Jurkat, Clone E6-1 (cell line): ENCODE measurements at places on chromosomes 6 and 20.

DNA sequence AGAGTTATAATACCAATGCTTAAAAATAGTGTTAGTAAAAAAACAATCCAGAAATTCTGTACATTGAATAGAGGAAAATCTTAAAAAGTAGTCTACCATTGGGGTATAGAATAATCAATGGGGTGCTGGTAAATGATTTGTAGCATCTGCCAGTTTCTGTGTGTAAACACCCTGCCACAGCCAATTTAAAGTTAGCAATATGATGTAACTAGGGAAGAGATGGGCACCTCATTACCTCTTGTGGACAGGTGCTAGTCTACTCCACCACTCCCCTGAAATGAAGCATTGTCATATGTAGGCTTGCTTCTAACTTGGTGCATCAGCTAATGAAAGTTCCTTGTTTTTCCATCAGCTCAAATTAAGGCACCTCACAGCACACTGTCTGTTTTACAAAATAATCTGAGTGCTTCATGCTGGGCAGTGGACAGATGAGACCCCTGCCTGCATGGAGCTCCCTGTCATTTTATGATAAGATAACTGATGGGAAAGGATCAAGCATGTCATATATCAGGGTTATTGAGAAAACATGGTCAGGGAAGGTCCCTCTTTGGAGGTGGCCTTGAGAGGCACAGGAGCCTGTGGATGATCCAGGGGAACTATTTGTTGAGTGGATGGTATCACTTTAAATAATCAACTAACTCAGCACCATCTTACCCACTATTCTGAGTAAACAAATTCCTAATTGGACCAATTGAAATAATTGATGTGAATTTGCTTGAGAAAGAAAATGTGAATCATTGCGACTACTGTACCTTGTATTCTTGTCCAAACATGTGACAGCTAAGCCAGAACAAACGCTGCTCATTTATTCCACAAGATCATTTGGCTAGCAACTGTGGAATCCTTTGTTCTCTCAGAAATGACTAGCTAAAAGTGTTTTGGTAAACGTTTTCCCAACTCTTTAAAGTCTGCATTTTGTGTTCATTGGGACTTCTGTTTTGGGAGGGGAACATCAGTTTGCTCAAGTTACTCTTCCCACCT is 45.9 kb upstream of the CSE1L start:
- no peak for DNase-seq

DNA sequence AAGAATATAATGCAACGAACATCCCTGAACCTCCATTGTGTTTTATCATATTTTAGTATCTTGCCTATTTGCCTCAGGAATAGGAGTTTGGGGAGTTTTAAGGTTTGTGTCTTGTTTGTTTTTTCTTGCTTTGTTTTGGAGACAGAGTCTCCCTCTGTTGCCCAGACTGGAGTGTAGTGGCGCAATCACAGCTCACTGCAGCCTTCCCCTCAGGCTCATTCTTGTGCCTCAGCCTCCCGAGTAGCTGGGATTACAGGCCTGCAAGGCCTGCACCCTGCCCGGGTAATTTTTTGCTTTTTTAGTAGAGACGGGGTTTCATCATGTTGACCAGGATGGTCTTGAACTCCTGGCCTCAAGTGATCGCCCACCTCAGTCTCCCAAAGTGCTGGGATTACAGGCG is 63.3 kb upstream of the CARMIL1 start:
- DNase-seq, result no peak

- no peak for DNase-seq
These were observed 40.3 kb downstream of the TRERF1 start for GRCh38 chr6:42411406-42411805.

GRCh38 chr6:106115286-106115685 is 29.1 kb downstream of the PRDM1 start:
- DNase-seq, result no peak
